ENCODE measurements at places on chromosomes 11 and 22.

- no peak for DNase-seq
Observed at GRCh38 chr22:27476729-27477128, 324.8 kb downstream of the MN1 start.

- DNase-seq, result no peak
Observed at GRCh38 chr11:40161854-40162410, 1297.5 kb downstream of the LRRC4C start.

GRCh38 chr11:96841792-96842191, 452.0 kb downstream of the JRKL start:
- DNase-seq, result no peak

- DNase-seq, result no peak
Observed at GRCh38 chr22:40323681-40324171, 22.6 kb upstream of the ADSL start.

GRCh38 chr11:30328681-30329080, 5.8 kb downstream of the ARL14EP start:
- no peak for DNase-seq

DNA sequence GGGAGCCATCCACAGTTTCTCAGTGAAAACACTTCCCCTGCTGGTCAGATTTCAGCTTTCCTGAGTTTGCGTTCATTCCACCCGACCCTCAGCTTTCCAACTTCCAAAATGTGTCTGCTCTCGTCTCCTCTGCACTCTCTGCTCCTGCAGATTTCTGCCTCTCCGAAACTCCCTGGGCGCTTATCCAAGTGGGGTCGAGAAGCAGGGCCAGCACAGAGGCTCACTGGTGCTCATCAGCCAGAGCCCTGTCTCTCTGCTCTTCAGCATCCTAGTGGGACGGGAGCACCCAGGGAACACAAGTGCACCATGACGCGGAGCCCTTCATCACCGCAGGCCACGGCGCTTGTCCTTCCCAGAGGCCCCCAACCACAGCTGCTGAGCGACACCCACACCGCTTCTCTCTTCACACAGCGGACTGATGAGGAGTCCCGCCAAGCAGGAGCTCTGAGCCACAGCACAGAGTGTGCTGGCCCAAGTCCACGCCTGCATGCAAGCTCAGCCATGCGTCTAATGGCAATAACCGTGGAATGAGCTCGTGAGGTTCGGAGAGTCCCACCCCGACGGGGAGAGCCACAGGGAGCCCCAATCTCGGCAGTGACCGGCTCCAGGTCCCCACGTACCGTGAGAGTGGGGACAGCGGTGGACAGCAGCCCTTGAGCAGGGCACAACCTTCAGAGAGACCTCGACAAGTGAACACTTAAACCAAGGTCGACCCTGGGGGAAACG, 27.9 kb upstream of the MOB2 start:
- DNase-seq, result no peak
